ENCODE measurements at places on chromosomes 6 and 20.

GRCh38 chr6:85679445-85680123, 36.9 kb upstream of the SYNCRIP start:
- no peak for DNase-seq

DNA sequence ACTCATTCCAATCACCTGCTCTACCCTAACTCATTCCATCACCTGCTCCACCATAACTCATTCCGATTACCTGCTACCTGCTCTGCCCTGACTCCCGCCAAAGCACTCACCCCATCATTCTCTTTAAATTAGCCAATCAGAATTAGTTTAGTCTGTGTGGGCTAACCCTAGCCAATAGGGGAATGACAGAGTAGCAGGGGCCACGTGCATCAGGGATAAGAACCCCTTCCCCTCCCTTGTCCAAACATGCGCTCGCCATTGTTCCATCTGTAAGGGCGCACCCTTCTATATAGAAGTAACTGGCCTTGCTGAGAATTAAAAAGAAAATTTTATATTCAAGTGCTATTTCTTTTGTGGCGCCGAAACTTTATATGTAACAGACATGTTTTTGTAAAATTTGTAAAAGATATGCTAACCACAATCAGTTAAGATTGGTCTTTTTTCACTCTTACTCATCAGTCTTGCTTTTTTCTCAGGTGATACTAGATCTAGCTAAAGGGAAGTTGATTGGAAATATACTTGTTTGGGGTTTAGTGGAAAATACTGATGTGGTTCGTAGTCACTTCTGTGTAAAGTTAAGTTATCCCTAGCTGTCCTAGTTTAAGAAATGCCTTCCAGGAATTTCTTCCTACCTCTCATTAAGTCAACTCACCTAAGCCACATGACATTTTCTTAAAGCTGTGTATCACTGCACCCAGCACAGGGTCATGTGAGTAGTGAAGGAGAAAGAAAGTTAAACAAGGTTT, 16.5 kb downstream of the RTN4IP1 start:
- DNase-seq = no peak

- DNase-seq = no peak
Observed at GRCh38 chr20:49656304-49656703, 57.4 kb downstream of the B4GALT5 start.

- no peak for DNase-seq
Observed at GRCh38 chr6:110178626-110179405, 654 bp downstream of the WASF1 start.

GRCh38 chr6:18053555-18054445, 66.4 kb upstream of the KIF13A start:
- DNase-seq = no peak

- no peak for DNase-seq
Observed at GRCh38 chr6:68652117-68652536, 17.0 kb downstream of the ADGRB3 start.

- DNase-seq = no peak
Observed at GRCh38 chr20:40628877-40629276, 60.2 kb downstream of the MAFB start.

- DNase-seq = no peak
Observed at GRCh38 chr6:116265041-116265829, 11.4 kb upstream of the TSPYL4 start.
